ENCODE measurements at places on chromosomes 2 and 18. TPM values are rescaled to one million over a fixed set of nuclear protein-coding genes. Genes with fewer than 3 reads are reported as not detected.

SETBP1 gene
- total RNA-seq: 52.3 TPM

TEKT4 gene
- 0.31 TPM for total RNA-seq

RAB17 gene
- 0.16 TPM for total RNA-seq

TMEM127 gene
- total RNA-seq: 19.7 TPM

ASB18 gene
- 0.78 TPM for total RNA-seq

NCKAP5 gene
- total RNA-seq: 14.0 TPM

IL1RL2 gene
- 0.47 TPM for total RNA-seq

SPATA3 gene
- not detected for total RNA-seq

ARHGEF4 gene
- 38.7 TPM for total RNA-seq

ARHGAP15 gene
- 14.2 TPM for total RNA-seq

CDH2 gene
- 200 TPM for total RNA-seq

MC2R gene
- not detected for total RNA-seq

LCT gene
- total RNA-seq: not detected

PARD6G gene
- 9.5 TPM for total RNA-seq

CHRND gene
- total RNA-seq: not detected

CRYGD gene
- 1.7 TPM for total RNA-seq

MC4R gene
- 1.4 TPM for total RNA-seq

BUB1 gene
- total RNA-seq: 7.8 TPM

DOCK10 gene
- total RNA-seq: 8.3 TPM

NAT8 gene
- not detected for total RNA-seq

SKOR2 gene
- not detected for total RNA-seq

CD302 gene
- 2.5 TPM for total RNA-seq

ANKRD36B gene
- total RNA-seq: 260 TPM

LHCGR gene
- 0.16 TPM for total RNA-seq

POTEI gene
- not detected for total RNA-seq

MROH2A gene
- total RNA-seq: not detected

DNER gene
- 86.7 TPM for total RNA-seq

ITGB6 gene
- total RNA-seq: 0.16 TPM

KCNG3 gene
- 0.16 TPM for total RNA-seq

SH3RF3 gene
- total RNA-seq: 12.3 TPM

IGFBP2 gene
- 213 TPM for total RNA-seq

PARD3B gene
- total RNA-seq: 5.6 TPM

ACMSD gene
- total RNA-seq: not detected

SGO2 gene
- 4.8 TPM for total RNA-seq
